Stimulated activated CD8-positive, alpha-beta memory T cell treated with anti-CD3 and anti-CD28 coated beads, Interleukin-7, amount 100 ng/mL, for 1 hour (primary cell): ENCODE measurements at places on chromosomes 13 and 19.

DNA sequence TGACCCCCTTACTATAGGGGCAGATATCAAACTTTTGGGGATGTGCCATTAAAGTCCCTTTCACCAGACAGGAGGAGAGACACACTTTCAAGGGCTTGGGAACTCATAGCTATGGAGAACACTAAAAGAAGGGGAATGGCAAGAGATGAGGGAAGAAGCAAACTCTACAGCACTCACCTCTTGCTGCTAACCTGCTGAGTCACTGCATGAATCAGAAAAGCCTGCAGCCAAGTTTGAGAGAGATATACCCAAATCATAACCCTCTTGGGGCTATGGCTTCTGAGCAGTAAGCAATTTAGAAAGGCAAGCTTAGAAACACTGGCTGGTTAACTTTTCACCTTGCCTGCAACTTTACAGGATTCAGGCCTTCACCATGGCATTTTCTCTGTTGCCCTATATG lies 1028.0 kb downstream of the UQCRFS1 start:
- no peak for DNase-seq

DNA sequence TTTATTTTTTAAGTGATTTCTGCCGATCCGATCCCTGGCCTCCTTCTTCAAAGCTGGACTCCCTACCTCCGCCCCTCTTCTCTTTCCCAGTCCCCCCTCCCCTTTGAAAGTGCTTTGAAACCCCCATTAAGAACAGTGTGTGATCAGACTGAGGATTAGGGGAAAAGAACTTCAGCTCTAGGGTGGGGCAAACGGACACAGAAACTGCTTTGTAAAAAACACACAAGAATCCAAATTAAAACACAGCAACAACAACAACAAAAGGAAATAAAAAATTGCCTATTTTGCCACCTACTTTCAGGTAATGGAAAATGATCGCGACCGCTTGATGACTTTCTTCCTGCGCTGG lies 1.4 kb downstream of the SPRY2 start:
- no peak for DNase-seq

- DNase-seq = no peak
Measured at GRCh38 chr13:66313413-66313812, 916.7 kb downstream of the PCDH9 start.

- no peak for DNase-seq
Measured at GRCh38 chr13:99743094-99743493, 228.5 kb downstream of the ZIC5 start.
